Stimulated activated CD4-positive, alpha-beta T cell treated with anti-CD3 and anti-CD28 coated beads, Interleukin-1b, Interleukin-23, amount 100 ng/mL, for 4 hours (primary cell): ENCODE measurements at places on chromosomes 13 and 19.

- no peak for DNase-seq
Measured at GRCh38 chr13:25190771-25191170, 18.7 kb upstream of the AMER2 start.

DNA sequence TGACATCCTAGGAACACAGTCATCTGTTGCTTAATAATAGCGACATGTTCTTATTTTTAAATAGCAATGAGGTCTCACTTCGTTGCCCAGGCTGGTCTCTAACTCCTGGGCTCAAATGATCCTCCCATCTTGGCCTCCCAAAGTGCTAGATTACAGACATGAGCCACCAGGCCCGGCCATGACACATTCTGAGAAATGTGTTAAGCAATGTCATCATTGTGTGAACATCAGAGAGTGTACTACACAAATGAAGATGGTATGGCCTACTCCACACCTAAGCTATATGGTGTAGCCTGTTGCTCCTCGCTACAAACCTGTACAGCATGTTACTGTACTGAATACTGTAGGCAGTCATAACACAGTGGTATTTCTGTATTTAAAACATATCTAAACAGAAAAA, 24.6 kb upstream of the GARRE1 start:
- DNase-seq = no peak

- DNase-seq = no peak
Measured at GRCh38 chr13:96397807-96398206, 307.9 kb downstream of the HS6ST3 start.

GRCh38 chr19:49862391-49863253, 4.8 kb downstream of the PNKP start:
- DNase-seq = no peak

DNA sequence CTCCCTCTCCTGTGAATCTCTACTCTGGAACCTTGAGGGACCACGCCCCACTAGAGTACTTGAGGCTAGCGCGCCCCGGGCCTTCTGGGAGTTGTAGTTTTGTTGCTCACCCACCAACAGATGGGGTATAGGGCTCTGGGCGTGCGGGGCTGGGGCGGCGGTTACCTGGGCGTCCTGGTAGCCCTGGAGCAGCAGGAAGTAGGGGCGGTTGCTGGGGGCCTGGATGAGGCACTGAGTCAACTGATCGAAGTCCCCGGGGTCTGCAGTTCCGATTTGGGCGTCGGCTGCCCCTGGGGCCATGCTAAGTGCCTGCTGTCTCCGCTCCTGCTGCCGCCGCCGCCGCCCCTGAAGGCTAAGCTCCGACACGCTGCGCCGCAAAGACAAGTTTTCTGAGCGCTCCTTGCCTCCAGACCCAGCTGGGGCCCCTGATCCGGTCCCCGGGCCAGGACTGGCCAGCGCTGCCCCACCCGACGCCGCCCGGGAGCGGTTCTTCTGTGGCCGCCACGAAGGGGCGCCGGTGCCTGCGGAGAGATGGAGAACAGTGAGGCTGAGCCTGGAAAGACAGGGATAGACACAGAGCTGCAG, 5.3 kb downstream of the RASIP1 start:
- DNase-seq = no peak

DNA sequence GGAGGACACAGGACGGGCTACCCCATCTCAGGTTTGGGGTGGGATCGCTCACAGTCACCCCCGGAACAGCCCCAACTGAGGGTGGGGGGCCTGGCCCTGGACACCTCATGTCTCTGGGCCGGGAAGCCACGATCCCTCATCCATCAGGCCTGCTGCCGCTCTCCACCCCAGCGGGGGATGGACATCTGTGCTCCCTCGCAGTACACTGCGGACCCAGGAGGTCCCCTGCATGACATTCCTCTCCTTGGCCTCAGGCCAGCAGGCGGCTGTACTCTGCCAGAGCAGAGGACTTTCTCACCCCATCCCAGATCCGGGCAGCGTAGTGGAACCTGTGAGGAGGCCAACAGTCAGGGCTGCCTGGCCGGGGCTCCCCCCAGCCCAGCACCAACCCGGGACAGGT, 15.5 kb downstream of the IRGC start:
- DNase-seq = no peak

DNA sequence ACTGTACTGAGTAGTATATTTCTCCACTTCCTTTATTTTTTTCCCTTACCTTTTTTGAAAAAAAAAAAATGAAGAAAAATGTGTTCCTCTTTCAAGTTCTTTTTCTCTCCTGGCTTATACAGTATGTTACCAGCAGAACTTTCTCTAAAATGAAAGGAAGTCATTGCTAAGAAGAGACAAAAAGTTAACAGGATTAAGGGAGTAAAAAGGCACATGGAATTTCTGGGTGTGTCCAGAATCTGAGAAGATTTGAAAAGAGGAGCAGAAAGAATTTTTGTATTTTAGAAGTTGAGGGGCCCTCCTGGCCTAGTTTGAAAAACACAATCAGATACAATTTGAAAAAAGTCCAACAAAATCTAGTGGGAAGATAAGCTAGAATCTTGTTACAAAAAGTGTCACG, 21.0 kb upstream of the TRIM13 start:
- no peak for DNase-seq

DNA sequence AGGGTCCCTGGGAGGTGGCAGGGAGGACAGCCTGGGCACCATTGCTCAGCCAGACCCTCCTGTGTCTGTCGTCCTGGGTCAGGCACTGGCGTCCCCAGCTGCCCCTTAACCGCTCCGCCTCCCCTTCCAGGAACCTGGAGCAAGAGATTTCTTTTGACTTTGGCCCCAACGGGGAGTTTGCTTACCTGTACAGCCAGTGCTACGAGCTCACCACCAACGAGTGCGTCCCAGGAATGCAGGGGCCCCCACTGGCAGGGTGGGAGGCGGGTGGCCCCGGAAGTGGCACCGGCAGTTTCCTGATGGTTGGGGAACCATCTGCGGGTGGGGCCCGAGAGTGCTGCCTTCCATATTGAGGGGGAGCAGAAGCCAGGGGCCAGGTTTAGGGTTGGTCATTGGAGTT, 13.0 kb downstream of the PRKCSH start:
- DNase-seq = no peak

- DNase-seq = no peak
Measured at GRCh38 chr13:27919659-27919933, 204 bp upstream of the PDX1 start.

- no peak for DNase-seq
Measured at GRCh38 chr19:48398102-48398374, 4.6 kb downstream of the GRIN2D start.
